ENCODE measurements at places on chromosomes 11 and 22. TPM values are rescaled to one million over a fixed set of nuclear protein-coding genes. Genes with fewer than 3 reads are reported as not detected.

DNA sequence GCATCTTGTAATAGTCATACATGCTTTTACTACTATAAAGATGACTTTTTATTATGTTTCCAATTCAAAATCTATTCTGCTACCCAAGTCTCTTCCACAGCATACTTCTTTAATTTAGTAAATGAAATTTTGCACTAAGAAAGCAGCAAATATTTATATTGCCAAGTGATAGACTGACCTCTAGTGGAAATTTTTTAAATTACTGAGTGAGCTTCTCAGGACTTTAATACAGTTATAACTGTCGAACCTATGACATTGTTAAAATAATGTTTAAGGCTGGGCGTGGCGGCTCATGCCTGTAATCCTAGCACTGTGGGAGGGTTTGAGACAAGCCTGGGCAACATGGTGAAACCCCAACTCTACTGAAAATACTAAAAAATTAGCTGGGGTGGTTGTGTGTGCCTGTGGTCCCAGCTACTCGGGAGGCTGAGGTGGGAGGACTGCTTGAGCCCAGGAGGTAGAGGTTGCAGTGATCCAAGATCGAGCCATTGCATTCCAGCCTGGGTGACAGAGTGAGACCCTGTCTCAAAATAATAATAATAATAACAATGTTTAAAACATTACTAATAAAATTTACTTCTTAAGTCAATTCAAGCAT lies 27.3 kb downstream of the STK33 start:
- H3K4me1 ChIP-seq = no peaks in the 10 kb centered on the region
- H3K27ac ChIP-seq = no peak overlapping the region
- no peak for DNase-seq
- no peaks in the 10 kb centered on the region for H3K27me3 ChIP-seq

DNA sequence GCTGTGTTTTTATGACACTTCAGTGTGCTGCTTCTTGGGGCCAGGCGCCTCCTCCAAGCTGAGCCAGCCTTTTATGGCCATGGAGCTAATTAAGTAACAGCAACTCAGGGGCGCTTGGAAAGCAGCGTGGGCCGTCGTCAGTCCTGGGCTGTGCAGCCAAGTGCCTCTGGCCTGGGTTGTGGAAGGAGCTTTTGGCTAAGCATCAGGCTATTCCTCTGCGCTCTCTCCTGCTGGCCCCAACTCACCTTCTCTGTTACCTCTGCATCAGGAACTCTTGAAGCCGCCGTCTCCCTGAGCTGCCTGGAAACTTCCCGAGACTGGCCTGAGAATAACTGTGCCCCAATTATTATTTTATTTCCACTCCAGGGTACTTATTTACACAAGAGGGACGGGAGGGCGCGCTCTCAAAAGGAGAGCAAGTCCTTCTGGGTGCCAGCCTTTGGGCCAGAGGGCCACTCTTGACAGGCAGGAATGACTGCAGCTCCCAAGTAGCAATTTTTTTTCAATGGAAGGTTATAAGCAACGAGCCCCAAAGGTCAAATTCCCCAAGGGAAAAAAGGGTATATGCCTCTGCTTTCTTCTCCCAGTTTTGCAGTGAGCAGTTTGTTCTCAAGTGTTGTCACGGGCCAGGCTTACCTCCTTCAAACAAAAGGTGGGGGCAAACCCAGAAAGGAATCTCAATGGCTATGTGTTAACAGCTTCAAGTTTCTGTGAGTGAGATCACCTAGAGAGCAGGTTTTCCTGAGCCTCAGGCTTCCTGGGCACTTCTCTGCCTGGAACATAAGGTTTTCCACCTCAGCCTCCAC lies 38.5 kb upstream of the NAV2 start:
- DNase-seq = peak; percentile 89
- peak overlapping the region; percentile 95 for H3K27ac ChIP-seq
- peaks cover 9% of the 10 kb centered on the region for H3K4me1 ChIP-seq
- H3K4me3 ChIP-seq = no peak overlapping the region

DNA sequence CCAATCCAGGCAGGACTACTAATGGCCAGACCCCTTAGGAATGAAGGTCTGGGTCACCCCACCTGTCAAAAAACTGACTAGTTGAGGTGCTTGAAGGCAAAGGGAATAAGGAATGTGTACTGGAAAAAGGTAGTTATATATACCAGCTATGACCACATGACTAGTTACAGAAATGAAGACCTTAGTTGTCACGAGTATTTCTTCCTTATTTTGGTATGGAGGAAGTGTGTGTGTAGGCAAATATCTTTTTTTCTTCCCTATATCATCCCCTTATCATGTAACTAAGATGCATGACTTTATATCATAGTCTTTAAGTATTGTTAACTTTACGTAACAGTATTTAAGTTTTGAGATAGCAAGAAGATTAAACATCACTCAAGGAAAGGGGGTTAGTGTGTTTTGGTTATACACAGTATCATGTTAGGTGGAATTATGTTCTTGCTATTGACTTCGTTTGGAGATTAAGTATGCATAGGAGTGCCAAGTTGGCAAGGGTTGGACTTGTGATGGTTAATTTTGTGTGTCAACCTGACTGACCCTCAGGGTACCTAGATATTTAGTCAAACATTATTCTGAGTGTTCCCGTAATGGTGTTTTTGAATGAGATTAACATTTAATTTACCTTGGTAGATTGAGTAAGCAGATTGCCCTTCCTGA lies 38.2 kb upstream of the NARS2 start:
- no peak for DNase-seq
- H3K36me3 ChIP-seq = no peaks in the 10 kb centered on the region
- H3K4me1 ChIP-seq = no peaks in the 10 kb centered on the region
- no peak overlapping the region for H3K27ac ChIP-seq
- H3K27me3 ChIP-seq = peaks cover 2% of the 10 kb centered on the region

DNA sequence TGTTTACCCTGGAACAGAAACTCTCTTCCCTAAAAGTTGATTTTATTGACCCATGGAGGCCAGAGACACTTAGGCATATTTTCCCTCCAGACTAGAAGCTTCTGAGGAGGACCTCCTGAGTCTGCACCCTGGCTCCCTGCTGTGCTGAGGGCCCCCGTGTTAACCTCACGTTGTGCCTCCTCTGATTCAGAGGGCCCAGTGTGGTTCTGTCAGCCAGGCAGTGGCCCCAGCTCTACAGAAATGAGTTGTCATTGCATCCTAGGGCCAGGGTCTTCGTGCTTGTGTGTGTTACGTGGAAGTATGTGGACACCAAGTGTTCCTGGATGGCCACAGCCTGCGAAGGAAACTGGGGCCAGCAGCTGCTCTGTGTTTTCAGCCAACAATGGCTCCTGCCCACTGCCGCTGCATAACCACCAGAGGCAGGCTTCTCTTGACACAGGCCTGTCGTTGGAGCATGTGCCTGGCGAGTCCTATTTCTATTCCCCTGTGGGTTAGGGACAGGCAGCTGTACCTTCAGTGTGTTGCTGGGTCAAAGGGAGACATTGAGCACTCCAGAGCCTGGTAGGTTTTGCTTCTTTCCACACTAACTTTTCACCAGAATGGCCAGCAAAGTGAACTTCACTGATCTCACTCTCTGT lies 44.5 kb downstream of the MED15 start:
- H3K4me1 ChIP-seq = peaks cover 4% of the 10 kb centered on the region
- no peak overlapping the region for H3K4me3 ChIP-seq
- DNase-seq = peak; percentile 75
- H3K27ac ChIP-seq = peak overlapping the region; percentile 68
- H3K36me3 ChIP-seq = no peaks in the 10 kb centered on the region
- H3K27me3 ChIP-seq = no peaks in the 10 kb centered on the region

- H3K27me3 ChIP-seq = no peaks in the 10 kb centered on the region
- H3K36me3 ChIP-seq = no peaks in the 10 kb centered on the region
- H3K4me1 ChIP-seq = no peaks in the 10 kb centered on the region
- no peak for DNase-seq
- H3K4me3 ChIP-seq = no peak overlapping the region
- no peak overlapping the region for H3K27ac ChIP-seq
Observed at GRCh38 chr11:59552844-59553243, 41.5 kb downstream of the OR4D9 start.

- no peaks in the 10 kb centered on the region for H3K36me3 ChIP-seq
- H3K27me3 ChIP-seq = no peaks in the 10 kb centered on the region
- H3K4me1 ChIP-seq = no peaks in the 10 kb centered on the region
- DNase-seq = no peak
Observed at GRCh38 chr11:5129457-5129877, 8.7 kb downstream of the OR52A5 start.

DNA sequence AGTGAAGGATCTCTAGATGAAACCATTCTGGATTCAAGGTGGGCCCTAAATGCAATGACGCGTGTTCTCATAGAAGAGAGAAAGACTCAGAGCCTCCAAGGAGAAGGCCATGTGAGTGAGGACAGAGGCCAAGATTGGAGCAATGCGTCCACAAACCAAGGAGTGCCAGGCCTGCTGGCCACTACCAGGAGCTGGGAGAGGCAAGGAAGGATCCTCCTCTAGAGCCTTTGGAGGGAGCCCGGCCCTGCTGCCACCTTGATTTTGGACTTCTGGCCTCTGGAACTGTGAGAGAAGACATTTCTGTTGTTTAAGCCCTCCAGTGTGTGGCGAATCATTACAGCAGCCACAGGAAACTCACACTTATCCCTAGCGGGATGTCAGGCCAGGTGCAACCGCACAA lies 52.7 kb upstream of the SHANK2 start:
- peak; percentile 3 for DNase-seq
- no peaks in the 10 kb centered on the region for H3K27me3 ChIP-seq
- no peak overlapping the region for H3K27ac ChIP-seq
- H3K36me3 ChIP-seq = no peaks in the 10 kb centered on the region
- no peak overlapping the region for H3K4me3 ChIP-seq

The SCGB1D2 gene
- not detected for total RNA-seq

Data from aorta (tissue), 5 donors.